ENCODE measurements at places on chromosomes 5 and 9.
A peak's percentile ranks its signal among the peaks of the same experiment; 100 is the strongest.

DNA sequence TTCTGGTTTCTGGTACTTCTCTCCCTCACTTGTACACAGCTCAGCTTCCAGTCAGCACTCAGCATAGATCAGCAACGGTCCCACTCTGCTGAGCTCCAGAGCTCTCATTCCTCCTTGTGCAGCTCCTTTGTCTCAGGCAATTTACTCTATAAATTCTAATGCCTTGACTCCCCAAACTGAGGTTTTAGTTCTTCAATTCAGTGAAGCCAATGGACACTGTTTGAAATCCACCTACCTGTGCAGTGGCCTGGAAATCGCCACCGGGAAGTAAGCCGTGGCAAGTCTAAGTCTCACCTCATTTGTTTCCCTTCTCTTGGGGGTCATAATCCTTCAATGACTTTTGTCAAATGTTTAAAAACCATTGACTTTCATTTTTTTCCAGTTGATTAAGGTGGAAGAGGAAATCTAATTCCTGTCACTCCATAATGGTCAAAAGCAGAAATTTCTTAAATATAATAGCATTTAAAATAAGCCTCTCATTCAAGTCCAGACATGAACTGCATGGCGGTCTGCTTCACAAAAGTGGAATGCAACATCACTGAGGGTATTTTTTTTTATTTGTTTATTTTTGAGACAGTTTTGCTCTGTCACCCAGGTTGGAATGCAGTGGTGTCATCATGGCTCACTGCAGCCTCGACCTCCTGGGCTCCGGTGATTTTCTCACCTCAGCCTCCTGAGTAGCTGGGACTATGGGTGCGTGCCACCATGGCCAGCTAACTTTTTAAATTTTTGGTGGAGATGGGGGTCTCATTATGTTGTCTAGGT lies 79.6 kb downstream of the C7 start:
- no peak for DNase-seq

DNA sequence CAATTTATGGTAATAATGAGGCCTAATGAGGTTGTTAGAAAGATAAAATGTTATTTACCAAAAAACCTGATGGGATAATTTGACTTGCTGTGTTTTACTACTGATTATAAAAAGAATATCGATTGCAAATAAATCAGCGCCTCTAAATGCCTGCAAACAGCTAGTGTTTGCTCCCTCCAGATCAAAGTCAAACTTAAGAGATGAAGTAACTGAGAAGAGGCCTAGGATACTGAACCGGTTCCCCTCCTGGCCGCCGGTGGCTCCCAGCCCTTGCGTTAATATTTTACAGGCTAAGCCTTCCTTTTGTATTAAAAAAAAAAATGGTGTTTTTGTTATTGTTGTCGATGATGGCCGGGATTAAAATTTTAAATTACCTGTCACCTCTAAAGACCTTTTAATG lies 2.6 kb downstream of the IRX1 start:
- DNase-seq = peak; percentile 20

- peak; percentile 82 for DNase-seq
Observed at GRCh38 chr9:88530051-88530450, 4.9 kb upstream of the NXNL2 start.

DNA sequence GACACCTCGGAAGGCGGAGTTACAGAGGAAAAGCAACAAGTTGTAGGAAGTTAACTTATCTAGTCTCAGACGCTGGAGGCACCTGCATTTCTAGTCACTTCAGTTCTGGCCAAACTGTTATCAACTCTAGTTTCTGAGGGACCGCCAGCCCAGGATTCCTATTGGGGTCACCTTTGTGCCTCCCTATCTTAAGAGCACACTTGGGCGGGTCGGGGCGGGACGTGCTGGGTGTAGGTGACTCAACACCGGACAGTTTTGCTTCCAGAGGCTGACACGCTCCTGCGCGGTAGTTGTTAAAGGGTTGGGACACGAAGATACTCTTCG lies 679 bp upstream of the KDM4C start:
- DNase-seq = peak; percentile 84

GRCh38 chr5:158133369-158133768 lies 274.4 kb upstream of the CLINT1 start:
- DNase-seq = peak; percentile 39

DNA sequence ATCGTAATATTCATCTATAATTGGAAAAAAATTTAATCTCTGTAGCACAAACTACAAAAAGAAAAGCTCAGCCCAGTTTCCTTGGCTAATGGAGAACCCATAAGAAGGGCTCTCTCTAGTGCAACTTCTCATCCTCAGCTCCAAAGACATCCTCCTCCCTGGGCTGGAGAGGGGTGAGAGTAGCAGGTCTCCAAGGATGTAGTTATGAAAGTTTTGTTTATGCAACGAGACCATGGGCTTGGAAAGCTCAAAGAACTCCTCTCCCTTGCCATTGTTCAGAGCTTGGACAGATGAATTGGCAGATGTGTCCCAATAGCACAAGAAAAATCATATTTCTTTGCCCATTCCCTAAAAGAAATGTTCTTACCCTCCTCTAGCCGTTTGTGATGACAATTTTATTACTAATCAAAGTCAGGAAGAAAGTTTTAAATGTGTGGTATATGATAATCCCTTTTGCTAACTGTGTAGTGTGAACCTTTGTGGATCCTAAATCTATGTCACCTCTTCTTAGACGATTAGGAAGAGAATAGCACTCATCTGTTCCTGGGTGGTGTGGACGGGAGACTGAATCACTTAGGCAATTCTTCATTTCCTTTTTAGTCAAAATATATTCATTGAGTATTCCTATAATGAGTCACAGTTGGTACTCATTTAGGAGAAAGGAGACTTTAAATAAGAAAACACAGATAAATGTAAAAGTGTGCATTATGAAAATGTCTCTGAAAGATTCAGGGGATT lies 52.2 kb downstream of the GARNL3 start:
- DNase-seq = peak; percentile 62

GRCh38 chr9:127980060-127980705 lies 606 bp downstream of the EEIG1 start:
- DNase-seq = no peak

GRCh38 chr9:101421653-101422065 lies 13.9 kb downstream of the ALDOB start:
- DNase-seq = no peak

DNA sequence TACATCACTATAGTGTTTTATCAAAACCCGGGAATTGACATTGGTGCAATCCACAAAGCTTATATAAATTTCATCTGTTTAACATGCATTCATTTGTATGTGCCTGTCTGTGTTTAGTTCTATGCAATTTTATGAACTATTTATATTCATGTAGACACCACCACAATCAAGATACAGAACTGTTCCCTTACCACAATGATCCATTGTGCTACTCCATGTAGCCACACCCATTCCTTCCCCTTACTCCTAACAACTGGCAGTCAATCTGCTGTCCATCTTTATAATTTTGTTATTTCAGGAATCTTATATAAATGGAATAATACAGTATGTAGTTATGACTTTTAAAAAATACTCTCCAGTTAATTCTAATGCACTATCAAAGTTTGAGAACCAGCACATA lies 389.5 kb downstream of the HTR1A start:
- DNase-seq = no peak

GRCh38 chr5:136037001-136037705 lies 8.4 kb downstream of the TGFBI start:
- DNase-seq = no peak

DNA sequence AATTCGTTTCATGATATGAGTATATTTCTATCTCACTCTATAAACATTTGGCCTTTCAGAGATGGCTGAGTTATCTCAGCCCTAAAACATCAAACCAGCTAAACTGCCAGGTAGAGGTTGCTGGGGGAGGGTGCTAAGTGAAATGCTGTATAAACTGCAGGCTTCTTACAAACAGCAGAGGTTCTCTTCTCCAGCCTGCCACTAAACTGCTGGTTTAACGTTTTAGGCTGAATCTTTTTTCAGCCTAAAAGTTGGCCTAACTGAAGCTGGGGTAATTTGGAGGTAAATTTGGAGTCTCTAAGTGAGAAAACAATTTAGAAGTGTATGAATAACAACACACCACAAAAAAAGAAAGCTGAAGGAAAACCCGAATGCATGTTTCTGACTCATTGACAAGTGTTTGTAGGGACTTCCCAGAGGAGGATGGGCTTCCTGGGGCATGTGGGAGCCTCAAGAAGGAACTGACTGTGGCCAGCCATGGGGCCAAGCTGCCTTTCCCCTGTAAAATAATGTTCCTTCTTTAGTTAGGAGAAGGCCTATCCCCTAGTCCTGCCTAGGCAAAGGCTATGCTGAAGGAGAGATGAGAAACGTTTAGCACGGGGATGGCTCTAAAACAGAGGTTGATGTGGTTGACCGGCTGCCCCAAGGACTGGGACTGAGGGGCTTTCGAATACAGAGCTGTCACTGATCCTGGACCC lies 44.3 kb downstream of the SLC28A3 start:
- peak; percentile 73 for DNase-seq

DNA sequence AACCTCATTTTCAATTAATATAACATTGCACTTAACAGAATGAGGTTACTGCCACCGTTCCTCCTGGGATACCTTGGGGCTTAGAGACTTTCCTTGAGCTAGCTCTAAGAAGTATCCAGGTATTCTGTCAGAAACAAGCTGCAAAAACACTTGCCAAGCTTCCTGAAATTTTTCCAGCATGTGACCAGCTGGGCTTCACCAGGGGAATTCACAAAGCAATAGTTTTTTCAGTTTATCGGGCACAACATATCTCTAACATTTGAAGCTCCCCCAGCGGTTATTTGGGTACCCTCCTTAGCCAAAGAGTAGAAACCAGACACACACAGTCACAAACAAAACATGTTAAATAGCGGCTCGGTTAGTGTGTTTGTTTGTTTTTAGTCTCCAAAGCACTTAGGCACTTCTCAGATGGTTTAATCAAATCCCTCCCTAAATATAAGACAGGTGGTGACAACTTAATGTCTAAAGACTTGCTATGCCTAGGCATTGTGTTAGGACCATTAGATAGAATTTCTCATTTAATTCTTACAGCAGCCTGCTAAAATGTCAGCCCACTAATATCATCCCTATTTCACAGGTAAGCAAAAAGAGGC lies 278.2 kb downstream of the GLIS3 start:
- no peak for DNase-seq

DNA sequence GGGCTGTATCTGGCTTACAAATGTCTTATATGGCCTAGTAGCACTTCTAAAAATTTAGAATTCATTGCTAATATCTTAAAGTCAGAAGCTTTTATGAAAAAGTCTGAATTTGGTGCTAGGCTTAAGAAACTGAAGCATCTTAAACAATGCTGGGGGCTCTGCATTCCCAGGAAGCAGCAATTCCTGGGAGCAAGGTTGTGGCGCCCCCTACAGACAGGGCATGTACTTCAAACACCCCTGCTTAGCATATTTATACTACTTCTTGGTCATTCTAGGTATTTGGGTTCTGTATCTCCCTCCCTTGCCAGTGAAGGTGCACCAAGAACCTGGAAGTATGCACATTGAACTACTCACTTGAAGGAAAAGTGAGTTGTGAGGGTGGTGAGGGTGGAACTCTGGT lies 64.6 kb upstream of the GRIA1 start:
- peak; percentile 6 for DNase-seq

DNA sequence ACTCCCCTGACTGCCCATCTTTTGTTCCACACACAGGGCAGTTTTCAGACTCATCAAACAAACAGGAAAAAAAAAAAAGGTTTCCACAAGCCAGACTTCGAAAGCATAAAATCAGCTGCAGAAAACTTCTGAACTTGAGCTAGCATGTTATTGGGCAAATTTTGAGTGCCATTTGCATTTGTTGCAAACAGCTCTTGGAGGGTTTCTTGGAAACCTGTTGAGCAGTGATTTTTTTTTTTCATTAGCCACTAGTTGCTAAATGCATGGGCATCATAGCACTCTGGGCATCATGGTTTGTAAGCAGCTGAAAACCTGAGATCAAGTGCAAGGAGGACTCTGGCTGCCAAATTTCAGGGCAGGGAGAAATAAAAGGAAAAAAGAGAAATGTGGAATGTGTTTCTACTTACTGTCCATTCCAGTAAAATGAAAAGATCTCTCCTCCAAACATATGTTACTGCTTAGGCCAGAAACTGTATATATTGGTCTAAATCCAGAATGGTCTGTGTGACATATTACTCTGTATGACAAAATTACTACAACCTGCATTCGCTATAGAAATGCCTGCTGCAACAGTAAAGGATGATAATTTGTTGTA lies 85.2 kb upstream of the SMIM23 start:
- DNase-seq = no peak

DNA sequence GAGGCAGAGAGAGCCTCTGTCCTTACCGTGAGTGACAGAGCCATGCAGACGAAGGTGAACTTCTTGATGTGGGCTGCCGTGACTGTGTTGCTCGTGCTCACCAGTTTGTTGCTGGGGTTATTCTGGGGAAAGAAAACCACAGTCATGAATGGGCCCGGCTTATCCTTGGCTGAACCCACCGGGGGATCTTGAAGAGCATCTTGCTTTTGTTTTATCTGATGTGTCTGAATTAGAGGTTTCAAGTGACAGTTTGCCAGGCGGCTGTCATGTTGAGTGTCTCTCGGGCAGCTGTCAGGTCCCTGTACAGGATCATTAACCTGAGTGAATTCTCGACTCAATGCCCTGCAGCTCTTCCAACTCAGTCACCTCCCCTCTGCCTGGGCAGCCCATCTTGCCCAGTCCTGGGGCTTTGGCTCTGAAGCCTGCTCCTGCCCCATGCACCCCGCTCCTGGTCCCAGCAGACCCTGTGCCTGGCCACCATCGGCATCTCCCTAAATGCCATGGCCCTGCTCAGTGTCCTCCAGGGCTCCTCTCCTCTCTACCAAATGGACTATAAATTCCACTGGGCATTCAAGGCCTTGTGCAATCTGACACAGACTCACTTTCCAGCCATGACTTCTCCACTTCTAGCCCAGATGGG lies 77.4 kb downstream of the OTULIN start:
- no peak for DNase-seq

DNA sequence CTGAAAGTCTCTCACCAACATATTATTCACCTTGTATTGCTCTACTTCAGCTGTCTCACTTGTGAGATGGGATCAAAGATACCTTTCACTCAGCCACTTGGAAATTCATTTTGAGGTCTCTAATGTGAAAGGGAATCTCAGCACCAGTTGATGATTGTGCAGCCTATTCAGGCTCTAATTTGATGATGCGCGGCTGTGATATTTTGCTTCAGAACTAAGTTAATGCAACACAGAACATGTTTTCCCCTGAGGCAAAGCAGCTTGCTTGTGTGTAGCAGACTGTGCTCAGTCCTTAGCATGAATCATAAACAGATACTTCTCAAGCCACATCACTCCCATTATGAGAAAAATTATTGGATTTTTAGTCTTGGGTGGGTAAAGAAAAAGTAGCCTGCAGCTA lies 378.8 kb downstream of the OSTF1 start:
- DNase-seq = no peak

- no peak for DNase-seq
Observed at GRCh38 chr5:179554981-179555380, 4.6 kb downstream of the RUFY1 start.

- DNase-seq = no peak
Observed at GRCh38 chr5:139403418-139403786, 487 bp downstream of the SPATA24 start.

All from fibroblast of mammary gland (primary cell).